Sigmoid colon (tissue), 7 donors: ENCODE measurements at places on chromosomes 1 and 21.
A peak's percentile ranks its signal among the peaks of the same experiment; 100 is the strongest.

DNA sequence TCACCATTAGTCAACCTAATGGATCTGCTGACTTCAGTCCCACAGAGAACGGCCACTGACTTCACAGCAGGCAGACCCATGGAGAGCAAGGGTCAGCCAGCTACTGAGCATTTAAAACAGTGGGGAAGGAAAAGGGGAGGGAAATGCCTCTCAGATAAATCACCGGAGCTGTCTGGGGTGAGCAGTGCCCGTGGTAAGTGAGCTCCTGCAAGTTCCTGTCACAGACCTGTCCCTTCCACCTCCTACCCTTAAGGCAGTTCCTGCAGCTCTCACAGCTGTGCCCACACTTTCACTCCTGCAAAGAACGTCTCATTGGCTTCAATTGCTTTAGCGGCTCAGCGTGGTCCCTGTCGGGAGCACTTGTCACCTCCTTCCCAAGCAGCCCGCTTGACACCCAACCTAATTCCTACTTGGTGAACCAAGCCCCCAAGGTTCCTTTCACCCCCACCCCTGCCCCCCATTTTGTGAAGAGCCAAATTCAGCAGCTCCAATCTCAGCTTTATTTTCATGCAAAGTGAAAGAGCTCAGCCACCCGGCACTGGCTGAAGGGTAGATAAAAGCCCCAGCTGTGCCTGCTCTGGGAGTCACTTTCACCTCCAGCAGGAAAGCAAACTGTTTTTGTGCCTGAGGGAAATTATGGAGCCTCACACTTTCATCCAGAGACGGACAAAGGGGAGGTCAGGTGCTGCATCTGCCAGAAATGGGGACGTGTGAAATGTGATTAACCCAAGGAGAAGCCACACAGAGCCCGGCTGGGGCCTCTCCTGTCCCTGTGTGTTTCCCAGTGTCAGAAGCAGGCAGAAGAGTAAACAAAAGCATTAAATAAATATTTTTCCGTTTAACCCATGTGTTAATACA, 306.2 kb downstream of the TTLL7 start:
- no peak for DNase-seq

DNA sequence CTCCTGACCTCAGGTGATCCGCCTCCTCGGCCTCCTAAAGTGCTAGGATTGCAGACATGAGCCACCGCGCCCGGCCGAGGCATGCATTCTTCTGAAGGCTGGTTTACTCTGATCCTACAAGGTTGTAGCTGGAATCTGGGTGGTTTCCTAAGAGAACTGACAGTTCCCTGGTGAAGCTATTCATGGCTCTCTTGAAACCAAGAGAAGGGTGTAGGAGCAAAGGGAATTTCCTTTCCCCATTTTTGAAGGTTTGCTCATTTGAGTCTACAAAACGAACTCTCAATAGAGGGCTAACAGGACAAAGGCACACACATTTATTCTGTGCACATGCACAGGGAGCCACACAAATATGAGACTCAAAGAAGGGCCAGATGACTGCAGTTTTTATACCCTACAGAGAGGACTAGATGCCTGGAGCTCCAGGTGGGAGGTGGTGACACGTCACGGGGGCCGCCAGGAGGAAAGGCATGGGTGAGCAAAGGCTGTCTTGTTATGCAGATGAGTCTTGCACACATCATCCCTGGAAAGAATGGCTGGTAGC, 49.5 kb upstream of the ERRFI1 start:
- no peak for DNase-seq

DNA sequence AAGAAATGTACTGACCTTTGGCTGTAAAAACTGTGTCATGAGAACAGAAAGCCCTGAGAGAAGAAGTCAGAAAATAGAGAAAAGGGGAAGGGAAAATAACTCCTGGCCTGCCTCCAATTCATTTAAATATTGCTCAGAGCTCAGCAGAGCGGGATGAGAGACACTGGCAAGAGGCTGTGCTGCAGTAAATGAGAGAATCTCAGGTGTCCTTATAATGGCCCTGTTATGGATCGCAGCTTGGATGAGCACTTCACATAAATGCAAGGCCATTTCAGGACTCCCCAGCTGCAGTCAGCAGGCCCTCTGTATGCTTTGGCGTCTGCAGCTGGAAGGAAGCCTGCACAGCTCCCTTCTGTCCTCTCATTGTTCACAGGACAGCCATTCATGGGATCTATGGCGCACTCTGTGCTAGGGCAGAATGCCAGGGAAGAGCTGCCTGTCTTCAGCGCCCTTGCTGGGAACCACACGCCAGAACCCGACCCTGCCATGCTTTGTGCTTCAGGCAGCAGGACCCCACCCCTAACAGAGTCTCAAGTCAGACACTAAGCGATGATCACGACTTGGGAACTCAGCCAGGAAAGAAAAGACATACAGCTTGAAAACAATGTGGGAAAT, 20.7 kb upstream of the ABCB10 start:
- peak; percentile 84 for DNase-seq

- no peak for DNase-seq
These were observed 1.6 kb upstream of the PDXK start for GRCh38 chr21:43717166-43717853.

DNA sequence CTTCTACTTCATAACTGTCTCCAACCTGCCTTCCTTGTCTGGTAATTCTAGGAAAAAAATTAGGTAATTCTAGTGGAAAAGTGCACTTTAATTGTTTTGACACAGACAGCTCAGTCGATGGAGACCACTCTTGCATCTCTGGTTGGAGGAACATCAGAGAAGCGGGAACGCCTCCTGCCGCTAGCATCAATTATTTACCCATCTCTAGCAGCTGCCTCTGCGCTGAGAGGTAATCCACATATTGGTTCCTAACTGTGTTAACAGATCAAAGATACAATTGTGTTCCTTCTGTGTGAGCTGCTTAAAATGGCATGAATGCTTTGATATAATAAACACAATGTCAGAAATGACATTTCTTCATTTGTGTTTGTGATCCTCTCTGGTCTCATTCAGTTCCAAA, 33.3 kb downstream of the C2CD2 start:
- DNase-seq, result peak; percentile 3

DNA sequence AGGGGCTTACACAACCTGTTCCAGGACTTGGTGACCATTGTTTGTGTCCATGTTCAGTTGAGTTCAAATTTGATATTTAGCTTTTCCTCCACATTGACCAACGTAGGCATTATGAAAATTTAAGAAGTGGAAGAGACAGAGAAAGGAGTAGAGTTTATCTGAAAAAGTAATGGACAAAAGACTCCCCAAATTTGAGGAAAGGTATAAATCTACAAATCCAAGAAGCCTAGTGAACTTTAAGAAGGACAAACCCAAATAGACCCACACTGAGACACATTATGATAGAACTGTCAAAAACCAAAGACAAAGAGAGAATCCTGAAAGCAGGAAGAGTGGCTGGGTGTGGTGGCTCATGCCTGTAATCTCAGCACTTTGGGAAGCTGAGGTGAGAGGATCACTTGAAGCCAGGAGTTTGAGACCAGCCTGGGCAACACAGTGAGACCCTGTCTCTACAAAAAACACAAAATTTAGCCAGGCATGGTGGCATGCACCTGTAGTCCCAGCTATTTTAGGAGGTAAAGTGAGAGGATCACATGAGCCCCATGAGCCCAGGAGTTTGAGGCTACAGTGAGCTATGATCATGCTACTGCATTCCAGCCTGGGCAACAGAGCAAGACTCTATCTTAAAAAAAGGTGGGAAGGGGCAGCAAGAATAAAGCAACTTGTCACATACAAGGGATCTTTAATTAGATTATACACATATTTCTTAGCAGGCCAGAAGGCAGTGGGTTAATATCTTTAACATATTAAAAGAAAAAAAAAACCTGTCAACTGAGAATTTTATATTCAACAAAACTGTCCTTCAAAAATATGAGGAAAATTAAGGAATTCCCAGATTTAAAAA, 41.0 kb upstream of the ERO1B start:
- no peak for DNase-seq

DNA sequence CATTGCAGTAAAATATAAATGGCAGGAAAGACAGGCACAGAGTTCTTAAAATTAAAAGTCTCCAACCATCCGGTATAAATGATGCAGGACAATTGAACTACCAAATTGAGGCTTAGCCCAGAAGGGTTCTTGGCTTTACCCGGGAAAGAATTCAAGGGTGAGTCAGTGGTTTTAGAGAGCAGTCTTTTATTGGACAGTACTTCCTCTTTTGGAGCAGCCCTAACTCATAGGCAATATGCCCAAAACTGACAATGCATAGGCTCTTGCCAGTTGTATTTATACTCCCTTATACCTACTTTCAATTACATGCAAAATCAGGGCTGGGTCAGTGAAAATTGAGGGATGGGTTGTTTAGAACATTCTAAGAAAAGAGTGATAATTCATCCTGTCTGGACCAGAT, 1628.9 kb upstream of the PRMT6 start:
- DNase-seq, result no peak

GRCh38 chr1:185227161-185227560, 70.2 kb downstream of the SWT1 start:
- DNase-seq, result no peak

DNA sequence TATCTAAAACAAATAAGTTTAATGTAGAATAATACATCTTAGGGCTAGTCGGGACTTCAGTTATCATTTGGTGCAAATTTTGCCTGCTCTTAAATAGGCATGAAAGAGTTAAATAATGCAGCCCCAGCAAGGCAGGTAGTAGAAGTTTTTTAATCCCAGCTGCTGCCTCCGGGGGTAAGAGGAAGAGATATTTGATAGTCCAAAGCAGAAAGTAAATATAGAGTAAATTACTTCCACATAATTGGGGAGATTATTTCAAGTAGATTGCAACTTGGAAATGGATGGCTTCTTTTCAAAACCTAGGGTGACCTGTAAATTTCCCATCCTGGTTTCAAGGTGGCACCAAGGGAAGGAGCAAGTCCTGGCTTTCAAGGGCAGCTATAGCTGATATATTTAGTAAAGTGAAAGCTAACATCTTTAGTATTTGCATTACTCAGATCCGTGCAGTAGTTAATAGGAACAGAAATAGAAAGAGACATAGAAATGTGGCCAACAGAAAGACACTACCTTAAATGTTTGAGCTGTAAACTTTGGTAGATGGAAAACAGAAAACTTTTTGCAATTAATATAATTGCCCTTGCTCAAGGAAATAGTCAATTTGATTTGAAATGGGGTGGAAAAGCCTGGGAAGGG, 109.1 kb downstream of the LMO4 start:
- no peak for DNase-seq

DNA sequence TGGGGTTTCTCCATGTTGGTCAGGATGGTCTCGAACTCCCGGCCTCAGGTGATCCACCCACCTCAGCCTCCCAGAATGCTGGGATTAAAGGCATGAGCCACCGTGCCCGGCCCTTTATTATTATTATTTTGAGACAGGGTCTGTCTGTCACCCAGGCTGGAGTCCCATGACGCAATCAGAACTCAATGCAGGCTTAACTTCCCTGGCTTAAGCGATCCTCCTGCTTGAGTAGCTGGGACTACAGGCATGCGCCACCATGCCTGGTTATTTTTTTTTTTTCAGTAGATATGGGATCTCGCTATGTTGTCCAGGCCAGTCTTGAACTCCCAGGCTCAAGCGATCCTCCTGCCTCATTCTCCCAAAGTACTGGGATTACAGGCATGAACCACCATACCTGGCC, 47.1 kb upstream of the CITED4 start:
- DNase-seq, result no peak

GRCh38 chr21:38834725-38835124, 29.0 kb downstream of the ETS2 start:
- no peak for DNase-seq

- no peak for DNase-seq
These were observed 271.3 kb upstream of the RGS18 start for GRCh38 chr1:191886977-191887376.

GRCh38 chr1:235640580-235640979, 9.0 kb downstream of the GNG4 start:
- peak; percentile 52 for DNase-seq

DNA sequence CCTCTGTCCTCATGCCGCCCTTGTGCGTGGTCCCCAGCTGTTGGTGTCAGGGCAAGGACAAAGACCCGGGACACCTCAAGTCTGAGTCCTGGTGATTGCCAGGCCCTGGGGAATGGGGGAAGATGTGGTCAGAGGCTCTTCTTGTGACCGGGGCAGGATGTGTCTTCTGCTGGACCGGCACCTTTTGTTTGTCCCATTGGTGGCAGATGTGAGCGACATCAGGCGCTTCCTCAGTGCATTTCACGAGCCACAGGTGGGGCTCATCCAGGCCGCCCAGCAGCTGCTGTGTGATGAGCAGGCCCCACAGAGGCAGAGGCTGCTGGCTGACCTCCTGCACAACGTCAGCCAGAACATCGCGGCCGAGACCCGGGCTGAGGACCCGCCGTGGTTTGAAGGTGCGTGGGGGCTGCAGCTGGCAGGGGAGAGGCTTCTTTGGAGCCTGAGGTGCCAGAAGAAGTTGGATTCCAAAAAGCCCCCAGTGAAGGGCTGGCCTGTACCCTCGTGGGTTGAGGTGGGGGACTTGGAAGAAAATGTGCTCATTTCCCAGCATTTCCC, 8.4 kb downstream of the DFFB start:
- DNase-seq, result no peak

DNA sequence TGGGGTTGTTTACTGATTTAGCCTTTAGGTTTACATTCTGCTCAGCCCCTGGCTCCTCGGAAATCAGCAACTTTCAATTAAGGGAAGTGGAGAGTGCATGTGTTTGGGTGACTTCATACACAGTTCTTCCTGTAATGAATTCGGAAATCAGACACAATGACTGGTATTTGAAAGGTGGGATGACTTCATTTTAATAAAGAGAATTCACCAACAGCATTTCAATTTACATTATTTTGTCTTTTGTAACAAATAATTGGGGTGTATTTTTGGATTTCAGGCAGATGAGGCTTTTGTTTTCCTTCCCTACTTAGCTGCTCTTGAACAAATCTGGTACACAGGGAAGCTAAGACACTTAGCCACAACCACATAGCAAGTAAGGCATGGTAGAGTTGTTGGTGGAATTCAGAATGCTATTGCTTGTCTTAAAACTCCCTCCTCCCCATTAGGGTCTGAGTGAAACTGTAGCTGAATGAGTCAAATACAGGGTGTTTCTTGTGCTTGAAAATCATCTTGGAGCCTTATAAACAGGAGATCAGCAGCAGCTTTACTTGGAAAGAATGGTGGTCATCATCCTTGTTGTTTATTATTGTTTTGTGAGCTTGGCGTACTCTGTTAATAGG, 917 bp downstream of the STX12 start:
- DNase-seq, result no peak

DNA sequence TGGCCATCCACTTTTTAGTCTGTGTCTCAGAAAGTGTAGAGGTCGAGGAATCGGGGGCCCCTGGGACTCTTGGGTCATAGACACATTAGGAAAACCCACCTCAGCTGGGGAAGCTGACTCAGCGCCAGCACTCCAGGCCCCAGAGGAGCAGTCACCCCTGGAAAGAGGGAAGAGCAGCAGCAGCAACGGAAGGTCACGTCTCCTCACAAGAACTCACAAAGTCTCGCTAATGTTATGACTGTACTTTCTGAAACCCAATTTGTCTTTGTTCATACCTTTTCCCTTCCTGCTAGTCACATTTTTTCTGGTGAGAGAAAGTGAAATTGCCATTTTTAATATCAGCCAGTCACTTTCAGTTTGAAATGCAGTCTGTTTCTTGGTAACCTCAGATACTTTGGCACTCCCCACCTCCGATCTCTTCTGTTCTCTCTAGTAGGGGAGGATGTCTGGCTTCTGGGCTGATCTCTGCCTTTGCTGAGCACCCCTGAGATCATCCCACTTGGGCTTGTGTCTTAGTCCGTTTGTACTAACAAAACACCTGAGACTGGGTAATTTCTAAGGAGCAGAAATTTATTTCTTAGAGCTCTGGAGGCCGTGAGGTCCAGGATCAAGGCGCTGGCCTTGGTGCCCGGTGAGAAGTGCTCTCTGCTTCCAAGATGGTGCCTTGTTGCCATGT, 6.0 kb upstream of the NLRP3 start:
- DNase-seq, result no peak
